ENCODE measurements at places on chromosomes 11 and 22. TPM values are rescaled to one million over a fixed set of nuclear protein-coding genes. Genes with fewer than 3 reads are reported as not detected.

GRCh38 chr11:65973439-65974110 is 12.0 kb downstream of the SART1 start:
- DNase-seq = no peak

- no peak for DNase-seq
These were observed 132.1 kb upstream of the LDLRAD3 start for GRCh38 chr11:35811783-35812182.

DNA sequence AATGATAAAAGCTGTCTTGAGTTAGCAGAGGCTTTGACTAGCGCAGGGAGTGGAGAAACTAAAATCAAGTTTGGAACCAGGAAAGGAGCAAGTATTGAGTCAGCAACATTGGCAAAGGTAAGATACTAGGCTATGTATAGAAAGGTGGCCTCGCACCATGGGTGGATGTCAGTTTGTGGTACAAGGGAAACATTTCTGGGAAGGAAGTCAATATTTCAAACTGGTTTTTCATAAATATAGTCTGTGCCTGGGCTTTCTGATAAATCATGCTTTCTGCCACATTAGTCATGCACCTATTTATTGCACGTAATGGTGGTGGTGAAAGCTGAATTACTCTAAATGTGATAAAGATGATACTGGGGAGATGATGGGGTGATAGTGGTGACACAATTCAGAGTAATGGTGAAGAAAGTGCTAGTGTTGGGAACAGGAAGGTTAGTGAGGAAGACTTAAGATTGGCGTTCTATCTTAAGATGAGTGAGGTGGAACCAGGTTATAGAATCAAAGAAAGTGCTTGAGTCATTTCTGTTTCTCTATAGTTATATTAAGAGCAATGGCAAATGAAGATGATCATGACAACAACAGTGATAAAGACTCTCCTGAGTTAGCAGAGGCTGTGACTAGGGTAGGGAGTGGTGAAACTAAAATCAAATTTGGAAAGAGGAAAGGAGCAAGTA is 729.0 kb downstream of the FAM181B start:
- DNase-seq = no peak

- no peak for DNase-seq
These were observed 187.8 kb downstream of the MIAT start for GRCh38 chr22:26845021-26845743.

- DNase-seq = no peak
These were observed 37.0 kb downstream of the LDLRAD3 start for GRCh38 chr11:35980686-35981390.

DNA sequence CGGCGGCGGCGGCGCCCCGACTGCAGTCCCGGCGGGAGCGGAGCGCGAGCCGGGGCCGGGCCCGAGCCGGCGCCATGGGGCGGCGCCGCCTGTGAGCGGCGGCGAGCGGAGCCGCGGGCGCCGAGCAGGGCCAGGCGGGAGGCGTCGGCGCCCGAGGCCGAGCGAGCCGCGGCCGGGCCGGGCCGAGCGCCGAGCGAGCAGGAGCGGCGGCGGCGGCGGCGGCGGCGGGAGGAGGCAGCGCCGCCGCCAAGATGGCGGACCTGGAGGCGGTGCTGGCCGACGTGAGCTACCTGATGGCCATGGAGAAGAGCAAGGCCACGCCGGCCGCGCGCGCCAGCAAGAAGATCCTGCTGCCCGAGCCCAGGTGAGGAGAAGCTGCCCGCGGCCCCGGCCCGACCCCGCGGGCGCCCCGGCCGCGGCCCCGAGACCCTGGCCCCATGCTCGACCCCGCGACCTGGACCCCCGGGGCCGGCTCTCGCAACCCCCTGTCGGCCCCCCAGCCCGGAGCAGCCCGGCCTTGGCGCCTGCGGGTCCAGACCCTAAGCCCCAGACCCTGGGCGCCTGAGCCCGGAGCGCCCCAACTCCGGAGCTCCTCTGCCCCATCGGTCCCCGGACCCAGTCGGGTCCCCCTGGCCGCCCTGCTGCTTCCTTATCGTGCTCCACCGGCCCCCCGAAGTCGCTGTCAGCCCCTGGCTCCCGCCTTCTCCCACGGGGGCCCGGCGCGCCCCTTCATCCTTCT is at the start of gene GRK2:
Gene GRK2 (plus strand): TSS at position 25 of the 739 bp plus-strand sequence. CDS start 227 bp downstream, at position 252.
- DNase-seq = peak; percentile 85

DNA sequence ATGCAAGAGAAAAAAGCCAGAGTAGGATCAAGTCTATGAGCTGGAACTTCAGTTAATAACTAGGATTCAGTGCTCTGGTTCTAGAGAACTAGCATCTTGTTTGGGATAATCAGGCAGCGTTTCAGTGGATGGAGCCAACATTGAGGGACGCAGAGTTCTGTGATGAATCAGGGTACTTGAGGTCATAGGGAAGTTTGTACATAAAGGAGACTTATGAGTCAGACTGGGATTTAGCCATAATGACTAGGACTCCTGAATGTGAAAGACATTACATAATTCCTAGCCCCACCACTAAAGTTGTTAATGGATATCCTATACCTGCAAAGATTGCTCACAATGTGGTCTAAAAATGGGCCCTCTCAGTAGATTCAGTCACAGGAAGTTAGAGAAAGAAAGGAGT is 6.8 kb downstream of the SLN start:
- no peak for DNase-seq

DNA sequence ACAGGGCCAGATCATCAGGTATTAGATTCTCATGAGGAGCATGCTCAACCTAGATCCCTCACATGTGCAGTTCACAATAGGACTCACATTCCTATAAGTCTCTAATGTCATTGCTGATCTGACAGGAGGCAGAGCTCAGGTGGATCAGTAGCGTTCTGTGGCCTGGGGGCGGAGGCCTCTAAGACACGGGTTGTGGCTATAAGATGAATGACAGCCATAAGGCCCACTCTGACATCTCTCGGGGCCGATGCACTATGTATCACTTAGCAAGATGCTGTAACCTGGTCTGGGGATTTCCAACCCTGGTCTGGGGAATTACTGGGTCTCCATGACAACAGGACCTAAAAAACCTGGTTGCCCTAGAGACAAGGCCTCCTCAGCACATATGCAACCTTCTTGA is 932.7 kb downstream of the TBC1D22A start:
- DNase-seq = no peak

DNA sequence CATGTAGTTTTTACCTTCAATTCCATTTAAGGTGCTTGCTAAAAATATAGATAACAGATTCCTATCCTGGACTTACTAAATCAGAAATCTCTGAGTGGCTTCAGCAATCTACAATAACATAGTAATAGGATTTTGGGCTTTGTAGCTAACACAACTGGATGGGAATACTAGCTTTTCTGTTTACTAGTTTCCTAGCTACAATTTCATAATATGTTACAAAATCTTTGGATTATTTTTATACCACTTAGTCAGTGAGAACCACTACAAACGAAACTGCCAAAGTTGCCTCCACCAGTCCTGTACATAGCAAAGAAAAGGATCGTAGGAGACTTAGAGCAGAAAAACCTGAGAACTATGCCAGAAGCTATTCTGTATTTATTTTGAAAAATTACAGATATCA is 87.7 kb upstream of the ANO3 start:
- no peak for DNase-seq

GRCh38 chr11:65611758-65612603 is 2.0 kb downstream of the MAP3K11 start:
- no peak for DNase-seq

- DNase-seq = no peak
These were observed 36.6 kb upstream of the GRAMD1B start for GRCh38 chr11:123393312-123393927.

DNA sequence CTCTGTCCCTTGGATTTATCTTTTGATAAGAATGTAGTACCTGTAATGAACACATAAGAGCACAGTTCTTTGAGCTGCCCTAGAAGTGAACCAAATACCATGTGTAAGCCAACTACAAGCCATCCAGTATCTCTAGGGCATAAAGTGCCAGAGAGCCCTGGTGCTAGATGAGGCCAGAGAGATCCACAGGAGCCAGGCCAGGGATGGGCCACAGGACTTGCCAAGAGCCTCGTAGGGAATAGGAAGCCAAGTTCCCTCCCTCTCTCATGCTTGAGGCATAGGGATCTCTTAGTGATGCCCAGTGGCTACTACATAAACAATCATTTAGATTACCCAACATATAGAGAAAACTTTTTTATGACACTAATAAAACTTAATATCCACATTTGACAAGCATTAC is 64.8 kb upstream of the FAR1 start:
- DNase-seq = no peak

GRCh38 chr22:30714062-30714461 is 19.4 kb downstream of the OSBP2 start:
- no peak for DNase-seq

DNA sequence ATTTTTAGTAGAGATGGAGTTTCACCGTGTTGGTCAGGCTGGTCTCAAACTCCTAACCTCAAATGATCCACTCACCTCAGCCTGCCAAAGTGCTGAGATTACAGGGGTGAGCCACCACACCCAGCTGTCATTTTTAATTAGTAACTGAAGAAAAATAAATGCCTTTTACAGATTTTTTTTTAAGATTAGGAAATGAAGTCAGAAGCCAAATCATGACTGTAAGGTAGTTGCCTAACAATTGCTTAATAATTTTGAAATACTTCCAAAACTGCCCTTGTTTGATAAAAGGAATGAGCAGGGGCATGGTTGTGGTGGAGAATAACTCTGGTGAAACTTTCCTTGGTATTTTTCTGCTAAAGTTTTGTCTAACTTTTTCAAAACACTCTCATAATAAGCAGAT is 98.9 kb upstream of the SLC5A12 start:
- DNase-seq = no peak

DNA sequence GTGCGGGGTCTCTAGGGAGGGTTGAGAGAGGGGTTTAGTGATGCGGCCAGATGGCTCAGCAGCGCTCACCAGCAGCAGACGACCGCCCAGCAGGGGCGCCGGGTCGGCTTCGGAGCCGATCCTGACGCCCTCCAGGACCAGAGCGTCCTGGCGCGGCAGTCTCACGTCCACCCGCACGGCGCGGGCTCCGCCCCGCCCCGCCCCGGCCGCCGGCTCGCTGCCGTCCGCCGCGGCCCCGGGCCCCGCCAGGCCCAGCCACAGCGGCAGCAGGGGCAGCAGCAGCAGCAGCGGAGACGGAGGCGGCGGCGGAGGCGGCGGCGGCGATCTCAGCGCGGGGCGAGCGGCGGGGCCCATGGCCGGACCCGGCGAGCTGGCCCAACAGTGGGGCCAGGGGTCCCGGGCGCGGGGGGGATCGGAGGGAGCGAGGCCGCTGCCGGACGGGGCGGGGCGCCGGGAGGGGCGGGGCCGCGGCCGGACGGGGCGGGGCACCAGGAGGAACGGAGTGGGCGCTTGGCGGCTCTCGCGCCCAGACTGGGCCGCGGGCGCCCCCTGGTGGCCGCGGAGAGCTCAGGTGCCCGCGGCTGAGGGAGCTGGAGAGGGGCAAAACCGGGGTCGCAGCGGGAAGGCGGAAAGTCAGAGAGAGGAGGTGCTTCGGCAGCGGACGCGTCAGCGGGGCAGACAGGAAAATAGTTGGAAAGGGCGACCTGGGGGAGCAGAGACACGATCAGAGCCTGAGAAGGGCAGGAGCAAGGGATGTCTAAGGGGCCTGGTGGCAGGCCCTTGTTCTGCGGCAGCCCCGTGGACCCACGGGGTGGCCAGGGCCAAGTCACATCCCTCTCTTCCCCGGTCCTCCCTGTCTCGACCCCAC is at the start of gene RNF215:
Gene RNF215 (minus strand): TSS at position 452 of the 868 bp plus-strand sequence. CDS start 98 bp downstream, at position 354.
- peak; percentile 86 for DNase-seq

DNA sequence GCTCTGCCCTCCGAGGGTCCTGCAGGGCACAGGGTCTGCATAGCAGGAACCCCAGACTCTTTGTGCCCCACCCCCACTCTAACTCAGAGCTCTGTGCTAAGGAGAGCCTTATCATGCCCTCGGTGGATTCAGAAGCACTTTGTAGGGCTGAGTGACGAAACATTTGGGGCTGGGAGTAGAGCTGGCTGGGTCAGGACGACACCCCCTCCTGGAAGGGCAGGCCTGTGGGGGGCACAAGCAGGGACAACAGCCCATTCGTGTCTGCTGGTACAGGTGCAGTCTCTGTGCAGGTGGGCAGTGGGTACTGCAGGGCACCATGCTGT is 8.9 kb downstream of the APOBEC3A start:
- peak; percentile 42 for DNase-seq

GRCh38 chr11:17280494-17281127 is 4.1 kb downstream of the NUCB2 start:
- no peak for DNase-seq

GRCh38 chr22:44968736-44969135 is 41.1 kb downstream of the PHF21B start:
- no peak for DNase-seq

DNA sequence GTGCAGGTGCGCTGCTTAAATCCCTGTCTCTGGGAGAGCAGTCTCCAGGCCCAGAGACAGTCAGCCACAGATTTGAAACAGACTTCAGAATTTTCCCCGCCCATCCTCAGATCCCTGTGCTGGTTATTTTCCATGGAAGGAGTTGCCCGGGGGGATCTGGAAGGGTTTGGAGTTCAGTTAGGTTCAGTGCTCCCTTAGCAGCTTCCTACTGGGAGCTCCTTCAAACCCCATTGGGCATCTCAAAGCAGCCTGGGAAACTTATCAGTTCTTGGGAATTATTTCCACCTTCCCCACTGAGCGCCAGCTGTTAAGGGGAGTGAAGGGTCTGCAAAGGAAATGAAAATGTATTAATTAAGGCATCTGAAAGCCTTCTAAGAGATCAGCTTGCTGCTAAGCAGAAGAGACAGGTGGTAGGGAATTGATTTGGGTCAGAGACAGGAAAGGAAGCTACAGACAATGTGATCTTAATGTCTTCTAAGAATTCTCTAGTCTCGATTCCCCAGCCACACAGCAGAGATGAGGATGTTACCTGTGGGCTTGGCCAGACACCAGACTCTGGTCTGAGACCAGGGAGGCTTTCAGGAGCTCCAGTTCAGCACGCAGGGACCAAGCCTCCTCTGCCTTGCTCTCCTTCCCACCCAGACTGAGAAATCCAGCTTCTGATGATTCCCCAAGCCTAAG is 106.2 kb upstream of the TBCEL start:
- DNase-seq = no peak

DNA sequence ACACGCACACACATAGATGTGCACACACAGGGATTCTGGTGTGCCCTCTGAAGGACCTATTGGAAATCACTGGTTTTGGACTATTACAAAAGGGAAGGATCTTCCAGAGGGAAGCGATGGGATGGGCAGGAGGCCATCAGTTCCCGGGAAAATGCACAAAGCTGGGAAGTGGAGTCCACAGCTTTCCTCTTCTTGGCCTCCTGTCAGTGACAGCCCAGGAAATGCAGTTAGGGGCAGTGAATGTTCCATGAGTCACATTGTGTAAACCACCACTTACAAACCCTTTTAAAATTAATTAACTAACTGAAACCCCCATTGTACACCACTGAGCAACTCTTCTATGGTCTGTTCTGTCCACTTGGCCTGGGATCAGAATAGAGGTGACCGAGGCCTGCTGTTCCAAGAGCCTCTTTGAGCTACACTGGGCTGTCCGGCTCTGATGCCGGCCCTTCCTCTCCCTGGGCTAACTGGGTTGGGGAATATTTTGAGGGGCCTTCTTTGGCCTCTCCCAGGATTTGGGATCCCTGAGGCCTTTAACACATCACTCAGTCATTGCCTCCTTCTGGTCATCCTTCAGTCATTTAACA is 137.7 kb downstream of the FEZ1 start:
- no peak for DNase-seq

HSPB2 gene
- 18.1 TPM for total RNA-seq

TIGD3 gene
- 0.16 TPM for total RNA-seq

OR8G5 gene
- total RNA-seq = not detected

GAL gene
- total RNA-seq = not detected

CASP4 gene
- 55.5 TPM for total RNA-seq

SMIM35 gene
- not detected for total RNA-seq

NAALAD2 gene
- 4.4 TPM for total RNA-seq

OR5D14 gene
- not detected for total RNA-seq

All from aorta (tissue), 5 donors.